ENCODE measurements at places on chromosomes 11 and 22. TPM values are rescaled to one million over a fixed set of nuclear protein-coding genes. Genes with fewer than 3 reads are reported as not detected.

The CFAP300 gene
- not detected for total RNA-seq

The ENTHD1 gene
- total RNA-seq = 0.26 TPM

The OR10A2 gene
- total RNA-seq = not detected

The SEPTIN3 gene
- total RNA-seq = 0.36 TPM

The CDHR5 gene
- not detected for total RNA-seq

The CSF2RB gene
- total RNA-seq = 1.2 TPM

The MMP7 gene
- not detected for total RNA-seq

The CHADL gene
- total RNA-seq = 1.0 TPM

The OPCML gene
- not detected for total RNA-seq
